ENCODE measurements at places on chromosomes 1 and 21.

GRCh38 chr21:15446223-15446622, 283.6 kb upstream of the USP25 start:
- H3K4me3 ChIP-seq = no peak overlapping the region
- H3K4me1 ChIP-seq = peaks cover 3% of the 10 kb centered on the region

- no peak overlapping the region for H3K4me3 ChIP-seq
- DNase-seq = no peak
- no peak overlapping the region for H3K27ac ChIP-seq
- no peaks in the 10 kb centered on the region for H3K36me3 ChIP-seq
- H3K27me3 ChIP-seq = peaks cover 85% of the 10 kb centered on the region
Measured at GRCh38 chr21:33015096-33015495, 10.6 kb upstream of the OLIG2 start.

DNA sequence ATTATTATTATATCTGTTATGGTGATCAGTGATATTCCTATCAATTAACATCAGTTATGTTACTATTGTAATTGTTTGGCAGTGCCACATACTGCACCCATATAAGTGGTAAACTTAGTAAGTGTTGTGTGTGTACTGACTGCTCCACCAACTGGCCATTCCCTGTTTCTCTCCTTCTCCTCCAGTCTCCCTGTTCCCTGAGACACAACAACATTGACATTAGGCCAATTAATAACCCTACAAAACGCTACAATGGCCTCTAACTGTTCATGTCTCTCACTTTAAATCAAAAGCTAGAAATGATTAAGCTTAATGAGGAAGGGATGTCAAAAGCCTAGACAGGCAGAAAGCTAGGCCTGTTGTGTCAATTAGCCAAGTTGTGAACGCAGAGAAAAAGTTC, 6.6 kb upstream of the THRAP3 start:
- H3K27me3 ChIP-seq = no peaks in the 10 kb centered on the region
- H3K4me1 ChIP-seq = peaks cover 6% of the 10 kb centered on the region
- H3K27ac ChIP-seq = no peak overlapping the region
- no peak overlapping the region for H3K4me3 ChIP-seq
- H3K36me3 ChIP-seq = no peaks in the 10 kb centered on the region

DNA sequence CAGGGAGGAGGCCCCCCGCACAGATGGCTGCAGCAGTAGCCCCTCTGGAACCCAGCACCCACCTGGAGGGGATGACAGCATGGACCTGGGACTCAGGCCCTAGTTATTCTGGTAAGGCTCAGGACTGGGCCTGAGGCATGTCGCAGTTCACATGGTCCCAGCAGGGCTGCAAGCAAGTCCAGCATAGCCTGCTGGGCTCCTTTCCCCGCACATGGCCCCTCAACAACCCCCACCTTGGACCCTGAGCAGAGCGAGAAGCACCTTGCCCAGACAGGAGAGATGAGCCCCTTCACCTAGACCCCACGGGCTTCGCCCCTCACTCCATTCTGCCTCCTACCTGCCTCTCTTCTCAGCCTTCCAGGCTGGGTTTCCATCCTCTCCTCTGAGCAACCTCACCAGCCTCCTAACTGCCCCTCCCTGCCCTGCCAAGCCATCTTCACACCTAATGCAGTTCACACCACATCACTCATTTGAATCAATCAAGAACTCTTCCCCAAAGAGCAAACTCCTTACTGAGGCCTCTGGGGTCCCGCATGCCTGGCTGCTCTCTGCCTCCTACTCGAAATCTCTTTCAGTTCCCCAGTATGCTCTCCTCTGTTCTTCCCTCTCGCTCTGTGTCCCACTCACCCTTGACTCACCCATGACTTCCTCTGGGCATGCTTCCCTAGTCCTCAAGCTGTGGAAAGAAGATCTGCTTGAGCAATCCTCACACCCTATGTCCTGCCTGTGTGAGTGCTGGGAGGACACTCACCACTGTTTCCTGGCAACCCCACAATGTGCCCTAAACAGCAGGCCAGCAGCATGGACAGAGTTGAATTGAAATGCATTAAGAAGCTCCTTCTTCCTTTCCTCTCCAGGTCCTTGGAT, 9.4 kb upstream of the THEMIS2 start:
- H3K27ac ChIP-seq = peak overlapping the region; percentile 12
- no peaks in the 10 kb centered on the region for H3K27me3 ChIP-seq
- no peaks in the 10 kb centered on the region for H3K36me3 ChIP-seq
- H3K4me3 ChIP-seq = no peak overlapping the region
- no peak for DNase-seq

- no peak overlapping the region for H3K27ac ChIP-seq
- peaks cover under 1% of the 10 kb centered on the region for H3K4me1 ChIP-seq
- no peaks in the 10 kb centered on the region for H3K27me3 ChIP-seq
- H3K36me3 ChIP-seq = no peaks in the 10 kb centered on the region
- no peak overlapping the region for H3K4me3 ChIP-seq
- no peak for DNase-seq
Measured at GRCh38 chr1:91655912-91656449, 155.3 kb downstream of the CDC7 start.

GRCh38 chr1:33849211-33849610, 14.7 kb upstream of the HMGB4 start:
- H3K27ac ChIP-seq = no peak overlapping the region
- no peaks in the 10 kb centered on the region for H3K36me3 ChIP-seq
- no peaks in the 10 kb centered on the region for H3K4me1 ChIP-seq
- no peak overlapping the region for H3K4me3 ChIP-seq
- DNase-seq = no peak

GRCh38 chr1:172938681-172939080, 112.1 kb downstream of the TNFSF18 start:
- no peaks in the 10 kb centered on the region for H3K27me3 ChIP-seq
- DNase-seq = no peak
- no peak overlapping the region for H3K27ac ChIP-seq
- peaks cover 12% of the 10 kb centered on the region for H3K4me1 ChIP-seq
- H3K36me3 ChIP-seq = no peaks in the 10 kb centered on the region
- no peak overlapping the region for H3K4me3 ChIP-seq

- DNase-seq = no peak
- H3K27me3 ChIP-seq = no peaks in the 10 kb centered on the region
- H3K4me3 ChIP-seq = no peak overlapping the region
- H3K36me3 ChIP-seq = peaks cover 32% of the 10 kb centered on the region
Measured at GRCh38 chr1:235858766-235859165, 7.9 kb downstream of the LYST start.

GRCh38 chr1:65979136-65980044, 186.7 kb downstream of the PDE4B start:
- no peaks in the 10 kb centered on the region for H3K36me3 ChIP-seq
- H3K4me1 ChIP-seq = peaks cover 3% of the 10 kb centered on the region
- peaks cover 24% of the 10 kb centered on the region for H3K27me3 ChIP-seq
- H3K27ac ChIP-seq = no peak overlapping the region
- DNase-seq = no peak
- H3K4me3 ChIP-seq = no peak overlapping the region

DNA sequence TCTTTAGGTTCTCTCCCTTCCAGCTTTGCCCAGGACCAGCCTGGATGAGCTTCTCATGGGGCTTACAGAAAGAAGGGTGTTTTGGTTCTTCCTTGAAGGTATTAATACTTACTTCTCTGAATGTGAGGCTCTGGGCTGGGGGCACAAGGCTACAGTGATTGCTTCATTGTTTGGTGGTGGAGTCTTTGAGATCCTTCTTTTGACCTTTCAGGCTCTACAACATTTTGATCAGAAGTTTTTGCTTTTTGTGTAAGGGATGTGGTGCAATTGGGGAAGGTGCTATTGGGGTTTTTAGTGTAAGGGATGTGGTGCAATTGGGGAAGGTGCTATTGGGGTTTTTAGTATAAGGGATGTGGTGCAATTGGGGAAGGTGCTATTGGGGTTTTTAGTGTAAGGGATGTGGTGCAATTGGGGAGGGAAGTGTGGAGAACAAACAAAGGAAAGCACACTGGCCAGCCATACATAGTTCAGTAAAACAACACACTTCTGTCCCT, 103.6 kb upstream of the IVNS1ABP start:
- peak overlapping the region; percentile 73 for H3K27ac ChIP-seq
- peak overlapping the region; percentile 9 for H3K4me3 ChIP-seq
- no peak for DNase-seq
- H3K4me1 ChIP-seq = peaks cover 24% of the 10 kb centered on the region

DNA sequence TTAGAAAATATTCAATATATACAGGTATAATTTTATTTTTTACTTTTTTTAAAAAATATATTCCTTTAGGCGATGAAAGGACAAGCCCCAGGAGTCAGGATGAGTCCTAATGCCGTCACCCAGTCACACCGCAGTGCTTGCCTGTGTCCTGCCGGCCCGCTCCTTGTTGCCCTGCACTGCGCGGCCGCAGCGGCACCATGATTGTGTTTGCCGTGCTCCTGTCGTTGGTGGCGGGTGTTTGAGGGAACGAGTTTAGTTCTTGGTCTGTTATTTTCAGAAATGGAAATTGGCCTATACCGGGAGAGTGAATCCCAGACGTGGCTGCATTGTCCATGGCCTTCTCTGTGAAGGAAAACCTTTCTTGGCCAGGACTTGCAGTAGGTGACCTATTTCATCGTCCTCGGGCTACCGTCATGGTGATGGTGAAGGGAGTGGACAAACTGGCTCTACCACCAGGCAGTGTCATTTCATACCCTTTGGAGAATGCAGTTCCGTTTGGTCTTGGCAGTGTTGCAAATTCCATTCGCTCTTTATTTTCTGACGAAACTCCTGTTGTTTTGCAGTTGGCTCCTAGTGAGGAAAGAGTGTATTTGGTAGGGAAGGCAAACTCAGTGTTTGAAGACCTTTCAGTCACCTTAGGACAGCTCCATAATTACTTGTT, 45.9 kb upstream of the CRB1 start:
- H3K4me3 ChIP-seq = no peak overlapping the region
- no peaks in the 10 kb centered on the region for H3K4me1 ChIP-seq
- H3K36me3 ChIP-seq = no peaks in the 10 kb centered on the region
- H3K27me3 ChIP-seq = no peaks in the 10 kb centered on the region

DNA sequence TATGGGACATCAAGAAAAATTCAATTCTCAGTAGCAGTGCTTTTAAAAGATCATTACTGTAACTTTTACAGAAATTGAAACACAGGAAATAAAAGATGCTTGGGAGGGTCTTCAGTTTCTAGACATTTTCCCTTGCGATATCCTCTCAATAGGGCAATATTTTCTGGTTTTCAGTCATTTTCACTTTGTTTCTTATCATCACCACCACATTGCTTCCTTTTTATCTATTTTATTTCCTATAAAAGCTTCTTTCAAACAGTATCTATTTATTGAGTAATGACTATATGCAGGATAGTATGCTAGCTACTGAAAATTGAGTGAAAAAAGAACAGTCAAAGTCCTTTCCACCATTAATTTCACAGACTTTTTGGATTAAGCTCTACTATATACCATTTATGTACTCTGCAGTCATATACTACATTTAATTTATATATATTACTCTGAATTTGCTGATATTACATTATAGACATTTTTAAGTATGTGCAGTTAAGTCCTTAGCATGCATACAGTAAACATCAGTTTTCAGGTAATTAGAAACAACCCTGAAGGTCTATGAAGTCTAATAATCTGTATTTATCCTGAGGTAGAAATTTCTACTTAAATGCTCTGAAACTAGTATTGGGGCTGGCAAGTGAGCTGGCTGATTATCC, 18.7 kb downstream of the TRMT1L start:
- no peak overlapping the region for H3K4me3 ChIP-seq
- no peak for DNase-seq
- H3K27ac ChIP-seq = no peak overlapping the region
- peaks cover 73% of the 10 kb centered on the region for H3K36me3 ChIP-seq
- H3K4me1 ChIP-seq = peaks cover 4% of the 10 kb centered on the region

GRCh38 chr1:29800120-29800519, 563.8 kb downstream of the PTPRU start:
- H3K4me3 ChIP-seq = no peak overlapping the region
- no peaks in the 10 kb centered on the region for H3K4me1 ChIP-seq
- DNase-seq = no peak

DNA sequence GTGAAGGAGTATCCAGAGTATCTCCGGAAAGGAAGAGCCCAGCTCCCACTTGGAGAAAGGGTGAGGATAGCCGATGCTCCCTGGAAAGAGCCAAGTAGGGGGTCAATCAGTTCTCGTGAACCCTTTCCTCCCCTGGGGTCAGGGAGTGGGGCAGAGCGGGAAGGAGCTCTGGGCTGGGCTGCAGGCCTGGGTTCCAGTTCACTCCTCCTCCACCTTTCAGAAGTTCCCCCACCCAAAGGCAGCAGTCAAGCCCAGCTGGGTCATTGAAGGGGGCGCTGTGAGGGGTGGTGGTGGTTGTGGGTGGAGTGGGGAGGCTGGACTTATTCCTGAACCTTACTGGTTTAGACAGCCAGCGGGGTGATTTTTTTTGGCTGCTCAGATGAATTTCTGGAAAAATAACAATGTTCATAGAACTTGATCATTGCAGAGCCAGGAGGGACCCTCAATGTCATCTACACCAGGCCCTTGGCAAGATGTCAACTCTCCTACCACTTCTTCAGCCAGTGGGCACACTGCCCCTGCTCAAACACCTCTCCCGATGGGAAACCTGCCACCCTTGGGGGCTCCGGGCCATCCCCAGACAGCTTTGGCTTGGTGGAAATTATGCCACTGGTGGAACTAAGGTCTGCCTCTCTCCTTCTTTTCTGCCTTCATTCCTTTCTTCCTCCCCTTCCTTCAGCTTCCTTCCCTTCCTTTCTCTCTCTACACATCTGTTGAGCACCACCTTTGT, 235.8 kb downstream of the TRABD2B start:
- no peak overlapping the region for H3K27ac ChIP-seq
- peaks cover 15% of the 10 kb centered on the region for H3K27me3 ChIP-seq
- H3K4me3 ChIP-seq = no peak overlapping the region
- DNase-seq = no peak
- H3K4me1 ChIP-seq = no peaks in the 10 kb centered on the region

GRCh38 chr1:91505086-91505485, 4.4 kb downstream of the CDC7 start:
- no peaks in the 10 kb centered on the region for H3K27me3 ChIP-seq
- no peak overlapping the region for H3K27ac ChIP-seq
- peaks cover 33% of the 10 kb centered on the region for H3K4me1 ChIP-seq
- no peak overlapping the region for H3K4me3 ChIP-seq
- H3K36me3 ChIP-seq = peaks cover 49% of the 10 kb centered on the region
- DNase-seq = no peak

- H3K4me3 ChIP-seq = no peak overlapping the region
- no peak overlapping the region for H3K27ac ChIP-seq
- no peak for DNase-seq
- H3K4me1 ChIP-seq = peaks cover 69% of the 10 kb centered on the region
Measured at GRCh38 chr1:207355513-207356295, 34.2 kb downstream of the CD55 start.

DNA sequence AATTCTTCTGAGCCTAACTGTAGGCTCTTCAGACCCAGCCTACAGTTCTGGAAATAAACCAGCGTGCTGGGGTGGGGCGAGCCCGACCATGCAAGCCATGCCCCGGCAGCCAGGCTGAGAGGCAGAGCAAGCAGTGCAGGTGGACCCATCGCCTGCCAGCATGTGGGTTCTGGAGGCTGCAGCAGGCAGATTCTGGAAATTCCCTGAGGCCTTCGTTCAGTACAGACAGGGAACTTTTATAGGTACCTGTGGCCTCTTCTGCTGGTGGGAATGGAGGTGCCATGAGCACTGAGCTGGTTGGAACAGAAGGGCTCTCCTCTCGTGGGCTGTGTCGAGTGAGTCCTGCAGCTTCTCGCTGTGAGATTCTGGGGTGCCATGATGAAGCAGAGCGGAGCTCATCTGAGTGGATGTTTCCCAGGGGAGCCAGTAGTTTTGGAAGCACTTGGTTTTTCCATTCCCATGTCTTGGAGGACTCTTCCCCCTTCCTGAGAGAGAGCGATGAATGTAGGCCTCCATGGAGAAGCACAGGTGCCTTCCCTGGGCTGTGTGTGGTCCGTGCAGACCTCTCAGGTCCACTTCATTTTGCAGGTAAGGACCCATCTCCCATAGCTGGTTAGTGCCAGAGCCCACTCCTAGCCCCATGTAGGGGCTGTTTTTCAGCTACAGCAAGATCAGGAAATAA, 94.1 kb downstream of the PCBP3 start:
- H3K4me3 ChIP-seq = no peak overlapping the region
- DNase-seq = no peak
- H3K4me1 ChIP-seq = peaks cover 12% of the 10 kb centered on the region
- no peak overlapping the region for H3K27ac ChIP-seq

All from activated T-cell treated with anti-CD3 and anti-CD28 coated beads, Interleukin-2, amount 50 U/mL, for 24 hours (primary cell).